Anterior cingulate cortex (tissue), 58 donors: ENCODE measurements at places on chromosomes 4 and X.

DNA sequence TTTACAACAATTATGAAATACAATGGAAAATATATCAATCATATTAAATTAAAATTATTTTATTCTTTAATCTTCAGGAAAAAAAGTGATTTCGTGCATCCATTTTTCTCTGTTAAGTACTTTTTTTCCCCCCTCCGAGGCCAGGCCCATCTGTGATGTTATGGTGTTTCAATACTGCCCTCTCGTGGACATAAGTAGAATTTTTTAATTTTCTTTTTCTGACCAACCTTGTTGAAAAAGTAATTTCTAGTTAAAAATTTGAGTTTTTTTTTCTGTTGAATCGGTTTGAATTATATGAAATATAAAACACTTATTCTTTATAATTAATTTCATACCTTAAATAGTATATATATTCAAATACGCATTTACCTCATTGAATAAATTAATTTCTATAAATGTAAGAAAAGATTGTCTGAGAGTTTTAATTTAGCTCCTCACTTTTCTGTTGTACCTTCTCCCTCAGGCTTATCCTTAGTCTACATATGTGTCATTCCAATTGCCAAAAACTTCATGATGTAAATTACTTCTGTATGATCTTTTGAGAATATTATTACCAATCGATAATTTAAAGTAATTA is 175.8 kb upstream of the TECRL start:
- no peak for DNase-seq

GRCh38 chrX:120453985-120454384 is 15.1 kb downstream of the LAMP2 start:
- DNase-seq = no peak

GRCh38 chrX:87374324-87374723 is 143.3 kb upstream of the KLHL4 start:
- DNase-seq = no peak

GRCh38 chrX:118347131-118347530 is 1.2 kb downstream of the WDR44 start:
- no peak for DNase-seq

GRCh38 chrX:52262195-52262546 is 77.5 kb downstream of the MAGED4 start:
- DNase-seq = no peak

DNA sequence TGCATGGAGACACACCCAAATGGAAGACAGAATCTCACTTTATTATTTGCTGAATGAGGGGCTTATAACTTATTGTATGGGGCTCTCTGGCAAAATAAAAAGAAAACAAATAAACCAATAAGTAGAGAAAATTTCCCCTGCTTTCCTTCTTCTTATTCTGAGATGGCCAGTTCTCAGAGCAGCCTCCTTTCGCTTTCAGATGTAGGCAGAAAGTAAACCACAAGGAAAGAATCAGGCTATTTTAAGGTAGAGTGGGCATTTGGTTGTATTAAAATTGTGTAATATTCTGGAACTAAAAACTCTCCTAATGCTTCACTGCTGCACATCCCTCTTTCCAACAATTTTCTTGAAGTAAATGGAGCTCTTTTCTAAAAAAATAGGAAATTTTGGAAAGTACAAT is 241.8 kb downstream of the GALNTL6 start:
- no peak for DNase-seq

DNA sequence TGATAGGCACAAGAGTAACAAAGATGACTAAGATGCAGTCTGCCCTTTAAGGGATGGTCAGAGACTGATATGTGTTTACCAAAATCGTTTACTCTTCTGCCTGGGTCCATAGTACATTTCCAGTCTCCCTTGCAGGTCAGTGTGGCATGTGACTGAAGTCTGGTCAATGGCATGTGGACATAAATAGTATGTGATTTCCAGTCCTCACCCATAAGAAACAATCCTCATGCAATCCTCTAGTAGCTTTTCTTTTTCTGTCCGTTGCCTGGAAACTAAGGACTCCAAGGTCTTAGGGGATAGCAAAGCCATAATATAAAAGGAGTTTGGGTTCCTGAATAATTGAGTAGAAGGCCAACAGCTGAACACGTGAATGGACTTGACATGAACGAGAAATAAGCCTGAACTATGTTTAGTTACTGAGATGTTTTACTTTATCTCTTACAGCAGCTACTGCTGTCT is 1.1 kb downstream of the SLC9B2 start:
- DNase-seq = no peak

DNA sequence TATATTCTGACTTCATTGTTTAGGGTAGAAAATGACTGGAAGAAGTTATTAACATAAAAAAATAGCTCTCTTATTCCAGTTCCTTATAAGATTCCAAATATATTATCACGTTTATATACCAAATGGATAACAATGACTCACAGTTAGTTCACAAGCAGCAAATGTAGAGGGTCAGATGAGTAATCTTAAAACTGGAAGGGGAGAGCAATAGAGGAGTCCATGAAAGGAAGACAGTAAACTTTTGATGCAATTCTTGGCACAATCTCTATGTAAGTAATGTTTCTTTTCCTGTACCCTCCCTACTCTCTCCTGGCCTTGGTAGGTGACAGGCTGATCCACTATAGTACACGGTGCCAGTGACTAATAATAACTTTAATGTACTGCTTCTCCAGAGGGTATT is 259.0 kb upstream of the TRPC5 start:
- DNase-seq = no peak

- no peak for DNase-seq
Measured at GRCh38 chr4:138688408-138689085, 327.0 kb upstream of the NOCT start.

GRCh38 chr4:6824772-6825402 is 42.4 kb downstream of the KIAA0232 start:
- no peak for DNase-seq

DNA sequence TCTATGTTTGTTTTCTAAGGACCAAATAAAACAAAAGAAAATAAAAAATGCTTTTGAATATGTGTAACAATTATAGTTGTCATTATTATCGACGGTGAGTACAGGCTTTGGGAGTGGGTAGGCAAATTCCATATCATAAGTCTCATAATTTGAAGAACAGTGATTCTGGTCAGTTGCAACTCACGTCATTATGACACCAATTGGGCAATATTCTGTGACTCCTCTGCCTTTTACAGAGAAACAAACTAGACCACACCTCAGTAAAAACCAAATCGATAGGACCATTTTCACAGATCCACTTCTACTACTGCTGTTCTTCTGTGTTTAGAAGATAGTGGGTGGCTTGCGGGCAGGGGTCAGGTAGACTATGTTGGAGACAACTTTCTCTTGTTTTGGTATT is 250.1 kb downstream of the C4orf33 start:
- DNase-seq = no peak

GRCh38 chr4:8769645-8770517 is 101.8 kb downstream of the HMX1 start:
- no peak for DNase-seq

DNA sequence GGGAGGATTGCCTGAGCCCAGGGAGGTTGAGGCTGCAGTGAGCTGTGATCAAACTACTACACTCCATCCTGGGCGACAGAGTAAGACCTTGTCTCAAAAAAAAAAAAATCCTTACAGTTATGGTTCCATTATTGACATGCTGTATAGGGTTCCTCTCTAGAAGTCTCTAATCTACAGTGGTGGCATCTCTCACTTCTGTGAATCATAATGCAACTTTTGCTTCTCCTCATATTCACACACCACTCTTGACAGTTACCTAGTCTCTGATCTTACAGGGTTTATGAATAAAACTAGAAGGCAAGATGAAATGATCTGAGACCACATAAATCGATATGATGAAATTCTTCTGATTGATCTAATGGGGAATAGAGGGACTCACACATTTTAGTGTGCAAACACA is 40.6 kb downstream of the DOCK11 start:
- no peak for DNase-seq

DNA sequence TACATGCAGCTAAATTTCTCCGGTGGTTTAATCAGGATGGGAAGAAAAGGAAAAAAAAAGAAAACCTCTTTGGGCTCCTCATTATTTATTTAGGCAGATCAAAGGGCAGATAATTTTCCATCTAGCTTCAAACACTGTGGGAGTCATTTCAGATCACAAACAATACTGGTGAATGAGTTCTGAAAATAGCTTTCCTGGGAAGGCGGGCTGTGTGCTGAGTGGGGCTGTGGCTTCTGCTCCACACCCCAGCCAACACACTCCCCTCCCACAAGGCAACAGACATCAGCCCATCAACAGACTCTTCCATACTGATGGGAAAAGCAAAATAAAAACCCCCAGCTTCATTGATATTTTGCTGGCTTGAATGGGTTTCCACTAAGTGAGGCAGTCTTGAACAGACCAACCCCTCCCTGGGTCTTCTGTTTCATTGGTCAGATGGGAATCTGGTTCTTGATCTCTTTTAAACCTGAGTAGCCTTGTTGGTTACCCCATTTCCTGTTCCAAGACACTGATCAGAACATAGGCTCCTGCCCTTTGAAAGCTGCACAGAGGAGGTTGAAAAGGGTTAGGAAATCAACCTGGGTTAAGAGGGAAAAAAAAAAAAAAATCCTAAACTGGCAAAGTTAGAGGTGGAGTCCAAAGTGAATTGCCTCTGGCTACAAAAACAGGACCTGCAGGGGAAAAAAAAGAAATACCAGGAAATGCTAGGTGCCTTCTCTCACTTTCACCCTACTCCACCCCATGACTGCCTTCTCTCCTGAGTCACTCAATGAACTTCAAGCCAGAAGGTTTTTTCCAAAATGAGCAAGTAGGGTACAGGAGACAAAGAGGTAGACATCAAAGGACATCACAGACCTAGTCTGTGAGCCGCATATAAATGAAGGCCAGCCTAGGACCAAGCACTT is 20.0 kb downstream of the AMOT start:
- no peak for DNase-seq

DNA sequence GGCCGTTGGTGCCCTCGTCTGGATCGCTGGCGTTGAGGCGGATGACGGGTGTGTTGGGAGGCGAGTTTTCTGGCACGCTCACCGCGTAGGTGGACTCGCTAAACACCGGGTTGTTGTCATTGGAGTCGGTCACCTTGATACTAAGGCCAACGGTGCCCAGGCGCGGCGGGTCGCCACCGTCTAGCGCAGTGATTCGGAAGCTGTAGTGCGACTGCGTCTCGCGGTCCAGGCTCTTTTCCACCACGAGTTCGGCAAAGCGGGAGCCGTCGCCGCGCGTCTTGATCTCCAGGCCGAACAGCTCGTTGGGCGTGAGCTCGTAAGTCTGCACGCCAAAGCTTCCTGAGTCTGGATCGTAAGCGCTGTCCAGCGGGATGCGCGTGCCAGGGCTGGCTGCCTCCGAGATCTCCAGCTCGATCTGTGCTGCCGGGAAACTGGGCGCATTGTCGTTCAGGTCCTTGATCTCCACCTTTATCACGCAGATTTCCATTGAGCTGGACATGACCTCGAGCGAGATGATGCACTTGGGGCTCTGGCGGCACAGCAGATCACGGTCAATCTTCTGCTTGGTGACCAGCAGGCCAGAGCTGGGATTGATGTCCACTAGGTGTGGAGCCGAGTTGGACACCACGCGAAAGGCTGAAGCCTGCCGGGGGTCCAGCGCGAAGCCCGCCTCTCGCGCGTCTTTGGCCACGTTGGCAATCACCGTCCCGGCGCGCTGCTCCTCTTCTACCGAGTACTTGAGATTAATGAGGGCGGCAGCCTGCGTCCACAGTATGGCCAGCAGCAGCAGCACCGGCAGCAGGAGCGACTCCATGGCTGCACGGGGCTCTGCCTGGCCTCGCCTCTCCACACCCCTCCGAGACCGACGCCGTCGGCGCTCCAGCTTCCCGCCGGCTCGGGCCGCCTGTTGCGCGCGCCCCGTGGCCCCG is 2.0 kb downstream of the PCDH19 start:
- DNase-seq = no peak

- no peak for DNase-seq
Measured at GRCh38 chr4:15232366-15233263, 195.2 kb upstream of the C1QTNF7 start.

DNA sequence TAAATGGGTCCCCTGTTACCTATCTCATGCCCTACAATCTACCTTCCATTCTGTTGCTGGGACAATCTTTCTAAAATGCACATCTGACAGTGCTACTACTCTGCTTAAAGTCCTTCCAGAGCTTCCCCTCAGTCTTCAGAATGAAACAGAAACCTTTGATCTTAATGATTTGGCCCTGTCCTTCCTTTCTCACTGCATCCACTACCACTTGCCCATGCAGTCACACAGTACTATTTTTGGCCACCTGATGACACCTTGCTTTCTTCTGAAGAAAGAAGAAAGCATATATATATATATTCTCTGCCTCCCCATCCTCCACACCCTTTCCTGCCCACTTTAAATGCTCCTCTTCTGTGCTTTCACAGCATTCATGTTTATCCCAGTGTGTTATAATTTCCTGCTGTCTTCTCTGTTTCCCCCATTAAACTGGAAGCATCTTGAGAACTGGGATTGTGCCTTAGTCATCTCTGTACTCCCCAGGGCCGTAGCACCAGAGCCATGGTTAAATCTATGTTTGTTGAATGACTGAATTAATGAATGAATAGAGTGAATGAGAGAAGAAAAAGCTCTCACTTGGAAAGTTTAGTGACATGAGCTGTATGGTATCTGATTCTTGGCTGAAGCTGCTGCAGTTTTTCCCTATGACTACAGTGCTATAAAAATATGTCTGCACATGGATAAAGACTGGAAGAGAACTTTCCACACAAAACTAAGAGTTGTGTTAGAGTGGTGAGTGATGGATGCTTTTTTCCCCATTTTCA is 56.2 kb downstream of the RTL9 start:
- no peak for DNase-seq
